ENCODE measurements at places on chromosomes 12 and 14. TPM values are rescaled to one million over a fixed set of nuclear protein-coding genes. Genes with fewer than 3 reads are reported as not detected.

The RPAP3 gene
- polyA plus RNA-seq: 51.3 TPM

The IFI27 gene
- 4.2 TPM for polyA plus RNA-seq

The ERP27 gene
- polyA plus RNA-seq: 21.8 TPM

The CNTN1 gene
- 56.5 TPM for polyA plus RNA-seq

The SRRM4 gene
- polyA plus RNA-seq: 0.03 TPM

The CCDC38 gene
- 0.35 TPM for polyA plus RNA-seq

DNA sequence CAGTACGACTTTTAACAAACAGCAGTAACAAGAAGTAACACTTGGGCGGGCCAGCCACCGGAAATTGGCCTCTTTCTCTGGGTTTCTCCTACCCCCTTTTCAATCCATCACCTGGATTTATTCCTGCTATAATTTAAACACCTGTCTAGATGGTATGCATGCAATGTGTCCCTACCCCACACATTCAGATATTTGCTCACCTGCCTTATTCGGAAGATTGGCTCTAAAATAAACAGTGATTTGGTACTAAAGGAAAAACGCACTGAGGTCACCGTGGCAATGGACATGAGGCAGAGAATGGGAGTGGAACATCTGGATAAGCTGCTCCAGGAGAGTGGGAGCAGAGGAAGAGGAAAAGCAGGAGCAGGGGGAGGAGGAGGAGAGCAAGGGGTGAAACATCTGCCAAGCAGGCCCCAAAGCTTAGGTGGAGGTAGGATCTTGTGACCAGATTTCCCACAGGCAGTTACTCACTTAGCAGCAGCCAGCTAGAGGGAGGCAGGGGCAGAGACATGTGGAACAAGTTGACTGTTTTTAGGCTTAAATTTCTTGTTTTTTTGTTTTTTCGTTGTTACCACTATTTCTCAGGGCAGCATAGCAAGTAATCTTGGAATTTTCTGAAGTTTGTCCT is 150.9 kb downstream of the TTLL5 start:
- no peak for DNase-seq

GRCh38 chr12:4444031-4444430 is 1.6 kb downstream of the FGF6 start:
- no peak for DNase-seq

GRCh38 chr14:79809849-79810612 is 401.3 kb downstream of the DIO2 start:
- DNase-seq: no peak

DNA sequence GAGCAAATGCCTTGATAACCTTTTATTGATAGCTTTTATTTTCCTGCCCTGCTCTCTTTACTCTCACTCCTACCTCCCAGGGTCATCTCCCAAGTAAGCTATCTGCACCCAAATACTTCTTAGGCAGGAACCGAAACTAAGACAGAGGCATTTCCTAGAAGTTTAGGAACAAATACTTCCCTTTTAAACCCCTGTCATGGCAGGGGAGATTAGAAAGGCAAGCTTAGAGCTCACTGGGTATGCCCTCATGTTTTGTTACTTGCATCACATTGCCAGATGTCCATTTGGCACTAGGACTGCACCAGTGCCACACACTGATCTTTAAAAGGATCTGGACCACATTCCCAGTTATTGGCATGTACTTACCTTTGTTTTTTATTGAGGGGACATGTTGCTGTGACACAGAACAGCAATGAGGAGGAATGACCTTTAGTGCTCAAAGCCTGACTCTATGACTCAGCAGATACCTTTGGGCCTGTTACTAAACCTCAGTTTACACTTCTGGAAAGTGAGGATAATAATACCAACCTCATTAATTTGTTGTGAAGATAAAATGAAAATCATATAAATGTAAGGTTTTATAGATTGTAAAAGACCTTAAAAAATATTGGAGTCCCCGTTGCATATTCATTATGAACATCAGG is 40.9 kb upstream of the MBIP start:
- DNase-seq: no peak

DNA sequence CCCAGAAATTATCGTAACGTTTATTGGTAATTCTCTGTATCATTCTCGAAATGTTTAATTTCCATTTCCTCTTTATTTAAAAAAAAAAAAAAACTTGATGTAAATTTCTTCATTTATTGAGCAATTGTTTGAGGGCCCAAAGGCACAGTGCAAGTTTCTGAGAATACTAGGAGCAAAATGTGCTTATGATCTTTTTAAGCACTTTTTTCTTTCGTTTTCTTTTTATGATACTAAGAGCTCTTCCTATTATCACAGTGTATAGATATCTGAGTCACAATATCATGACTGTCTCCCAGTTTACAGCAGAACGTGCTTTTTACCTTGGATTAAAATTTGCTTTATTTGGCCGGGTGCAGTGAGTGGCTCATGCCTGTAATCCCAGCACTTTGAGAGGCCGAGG is 5.6 kb downstream of the ATP2A2 start:
- no peak for DNase-seq

DNA sequence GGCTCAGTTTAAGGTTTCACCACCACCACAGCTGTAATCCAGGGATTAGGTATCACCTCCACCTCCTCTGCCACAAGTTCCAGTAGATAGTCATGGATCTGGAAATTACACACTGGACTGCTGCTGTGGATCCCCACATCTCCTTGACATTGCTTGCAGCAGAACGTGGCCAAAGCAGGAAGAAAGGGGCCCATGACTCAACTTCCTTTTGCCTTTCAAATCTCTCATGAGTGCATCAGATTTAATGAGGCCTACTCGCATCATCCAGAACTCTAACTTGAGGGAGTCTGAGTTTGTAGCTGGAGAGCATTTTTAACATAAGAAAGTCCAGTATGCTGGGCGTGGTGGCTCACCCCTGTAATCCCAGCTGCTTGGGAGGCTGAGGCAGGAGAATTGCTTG is 29.2 kb upstream of the TMED10 start:
- no peak for DNase-seq

- no peak for DNase-seq
Observed at GRCh38 chr12:102439426-102440405, 40.6 kb downstream of the IGF1 start.

DNA sequence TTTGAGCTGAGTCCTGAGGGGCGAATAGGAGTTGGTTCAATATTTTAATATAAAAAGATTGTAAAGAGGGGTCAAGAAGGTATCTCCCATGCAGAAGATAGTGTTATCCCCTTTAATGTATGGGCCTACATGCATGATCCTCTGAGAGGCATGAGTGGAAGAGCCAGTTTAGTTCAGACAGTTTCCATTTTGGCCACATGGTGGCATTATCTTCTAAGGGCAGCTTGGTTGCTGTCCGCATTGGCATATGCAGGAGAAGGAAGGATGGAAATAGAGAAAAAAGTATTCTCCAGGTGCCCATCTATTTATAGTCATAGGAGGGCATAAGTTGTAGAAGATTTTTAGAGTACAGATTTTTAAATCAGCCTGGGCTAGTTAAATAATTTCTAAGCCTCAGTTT is 5.4 kb downstream of the SAMD4A start:
- DNase-seq: no peak

- no peak for DNase-seq
Observed at GRCh38 chr14:65258391-65258790, 154.1 kb upstream of the FUT8 start.

DNA sequence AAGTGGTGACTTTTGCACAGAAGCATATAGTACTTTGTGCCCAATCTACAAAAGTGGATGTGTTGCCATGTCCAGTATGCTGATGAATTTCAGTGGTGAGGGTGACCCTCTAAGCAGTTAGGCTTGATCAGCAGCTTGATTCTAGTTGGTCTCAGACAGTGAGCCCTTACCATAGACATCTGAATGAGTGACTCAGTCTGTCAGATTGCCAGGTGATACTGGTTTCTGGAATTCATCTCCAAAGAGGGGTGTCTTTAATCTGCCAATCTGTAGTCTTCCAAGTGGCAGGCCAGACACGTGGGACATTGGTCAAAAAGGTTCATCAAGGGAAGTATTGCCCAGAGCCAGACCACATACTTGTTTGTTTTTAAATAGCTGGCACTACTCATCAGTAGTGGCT is 187.4 kb upstream of the SLC16A7 start:
- no peak for DNase-seq

DNA sequence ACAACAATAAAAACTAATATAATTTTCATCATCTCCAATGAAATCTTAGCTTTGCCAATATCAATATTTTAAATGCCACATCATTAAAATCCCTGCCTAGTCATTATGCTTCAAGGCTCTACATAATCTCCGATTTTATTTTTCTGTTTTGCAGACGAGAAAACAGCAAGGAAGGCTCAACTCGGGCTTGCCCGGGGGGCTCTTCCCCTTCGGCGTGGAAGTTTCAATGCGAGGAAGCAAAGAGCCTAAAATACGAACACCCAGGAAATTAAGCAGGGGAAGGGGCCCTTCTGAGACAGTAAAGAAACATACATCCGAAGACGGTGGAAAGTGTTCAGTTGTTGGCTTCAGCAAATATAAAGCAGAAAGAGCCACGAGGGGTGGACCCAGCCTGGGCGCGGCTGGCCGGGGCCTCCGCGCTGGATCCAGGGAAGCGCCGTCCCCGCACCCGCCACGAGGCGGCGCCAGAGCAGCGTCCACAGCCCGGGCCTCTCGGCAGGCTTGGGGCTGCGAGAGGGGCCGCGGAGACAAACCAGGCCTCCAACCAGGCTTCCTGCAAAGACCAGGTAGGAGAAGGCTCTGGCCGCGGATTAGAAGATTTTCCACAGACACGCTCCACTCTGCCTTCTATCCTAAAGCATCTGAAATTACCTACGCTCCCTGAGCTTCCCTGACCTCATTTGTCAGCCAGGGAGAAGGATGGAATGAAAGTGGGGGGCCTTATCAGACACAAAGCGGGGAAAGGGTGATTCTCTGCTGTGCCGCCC is 77.2 kb downstream of the SERPINA3 start:
- peak; percentile 44 for DNase-seq

DNA sequence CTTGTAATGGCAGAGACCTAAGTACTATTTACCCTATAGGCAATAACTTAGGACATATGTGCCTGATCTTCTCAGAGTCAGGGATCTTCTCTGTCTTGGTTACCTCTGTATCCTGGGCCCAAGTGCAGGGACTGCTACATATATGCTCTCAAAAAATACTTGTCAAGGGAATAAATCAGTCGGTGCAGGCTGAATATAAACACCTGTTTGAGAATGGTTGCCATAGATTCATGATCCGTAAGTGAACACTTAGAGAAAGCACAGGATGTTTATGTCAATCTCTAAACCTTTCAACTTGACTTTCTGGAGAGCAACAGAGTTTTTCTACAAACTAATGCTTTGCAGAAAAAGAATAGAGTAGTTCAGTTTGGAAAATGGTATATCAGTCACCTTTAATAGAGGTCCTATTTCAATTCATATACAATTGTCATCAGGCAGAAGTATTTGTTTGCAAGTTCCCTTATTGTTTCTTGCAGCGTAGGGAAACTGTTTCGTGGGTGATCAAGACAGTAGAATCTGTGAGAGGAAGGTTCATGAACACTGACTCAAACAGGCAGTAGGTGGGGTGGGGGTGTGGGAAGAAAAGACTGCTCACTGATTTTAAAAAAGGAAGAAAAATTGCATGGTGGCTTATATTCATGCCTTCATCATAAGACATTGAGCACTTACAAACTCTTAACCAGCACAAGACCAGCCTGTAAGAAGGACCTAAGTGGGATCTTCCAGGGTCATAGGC is 6.0 kb upstream of the UBE2N start:
- no peak for DNase-seq

DNA sequence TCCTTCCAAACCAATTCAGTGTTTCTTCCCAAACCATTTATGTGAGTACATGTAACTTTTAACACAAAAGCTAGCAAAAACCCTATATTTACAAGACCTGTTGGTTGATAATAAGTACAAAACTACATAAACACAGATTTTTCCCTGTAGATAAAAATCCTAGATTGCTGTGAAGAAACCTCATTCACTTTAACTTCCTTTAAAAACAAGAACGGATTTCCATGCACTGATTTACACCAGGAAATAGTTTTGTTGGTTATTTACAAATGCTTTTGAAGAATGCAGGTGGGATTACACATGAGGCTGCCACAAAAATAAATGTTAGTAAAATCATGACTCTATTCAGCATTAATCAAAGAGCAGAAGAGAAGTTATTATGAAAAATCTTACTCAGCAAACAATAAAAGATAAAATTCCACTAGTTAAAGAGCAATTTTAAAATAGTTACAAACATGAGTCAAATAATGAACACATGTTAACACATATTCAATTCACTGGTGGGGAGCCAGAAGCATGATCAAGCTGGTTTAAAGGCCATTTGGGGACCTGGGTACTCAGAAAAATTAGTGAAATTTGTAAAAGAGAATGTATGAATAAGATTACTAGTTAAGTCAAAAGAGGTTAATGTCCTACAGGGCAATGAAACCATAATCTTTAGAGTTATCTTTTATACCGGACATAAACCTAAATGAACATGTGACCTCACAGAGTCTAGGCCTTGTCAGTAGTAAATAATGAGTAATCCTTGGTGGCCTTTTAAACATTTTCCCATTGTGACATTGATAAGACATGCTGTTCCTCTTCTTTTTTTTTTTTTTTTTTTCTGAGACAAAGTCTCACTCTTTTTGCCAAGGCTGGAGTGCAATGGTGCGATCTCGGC is 79.9 kb downstream of the PHLDA1 start:
- no peak for DNase-seq

DNA sequence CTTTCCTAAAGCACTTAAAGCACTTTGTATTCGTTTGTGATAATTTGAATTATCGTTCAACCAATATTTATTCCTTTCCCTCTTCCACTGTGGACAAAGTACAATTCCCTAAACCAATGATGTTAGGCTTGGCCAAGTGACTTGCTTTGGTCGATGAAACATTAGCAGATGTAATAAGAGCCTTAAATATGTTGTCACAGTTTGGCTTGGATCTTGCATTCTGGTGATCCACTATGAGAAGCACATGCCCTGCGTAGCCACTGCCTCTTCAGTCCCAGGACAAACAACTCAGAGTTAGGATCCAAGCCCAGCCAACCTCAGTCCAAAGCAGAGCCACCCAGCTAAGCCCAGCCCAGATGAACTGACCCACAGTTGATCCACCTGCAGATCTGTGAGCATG is 8.4 kb upstream of the C12orf75 start:
- no peak for DNase-seq

DNA sequence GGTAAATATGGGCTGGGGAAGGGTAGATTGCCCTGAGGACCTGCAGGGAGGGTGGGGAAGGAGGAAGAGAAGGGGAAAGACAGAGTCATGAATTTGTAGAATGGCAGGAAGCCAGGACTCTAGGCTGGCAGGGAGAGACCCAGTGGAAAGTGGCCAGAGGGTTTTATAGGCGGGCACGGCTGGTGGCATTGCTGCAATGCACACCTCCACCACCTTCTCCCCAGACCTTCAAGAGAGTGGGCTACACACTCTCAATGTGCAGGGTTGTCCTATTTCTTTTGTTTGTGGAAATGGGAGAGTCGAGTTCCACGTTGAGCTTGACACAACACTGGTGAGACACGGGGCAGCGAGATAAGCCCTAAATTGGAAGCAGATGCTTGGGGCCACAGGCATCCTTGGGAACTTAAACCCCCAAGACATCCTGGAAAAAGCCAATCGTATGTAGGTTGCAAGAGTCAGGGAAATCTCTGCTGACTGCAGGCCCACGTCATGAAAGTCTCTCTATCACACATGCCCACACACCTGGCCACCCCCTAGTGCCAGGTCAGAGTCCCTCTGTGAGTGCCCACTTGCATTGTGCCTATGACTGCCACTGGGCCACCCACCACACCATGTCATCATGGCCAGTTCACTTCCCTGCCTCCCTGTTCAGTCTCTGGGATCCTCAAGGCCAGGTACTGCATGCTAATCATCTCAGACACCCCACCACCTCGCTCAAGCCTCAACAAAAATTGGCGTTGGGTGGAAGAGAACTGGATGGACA is 38.0 kb upstream of the BDKRB2 start:
- DNase-seq: no peak

- DNase-seq: no peak
Observed at GRCh38 chr14:44896275-44897040, 65.3 kb downstream of the KLHL28 start.

GRCh38 chr12:7433276-7433822 is 10.6 kb downstream of the CD163L1 start:
- no peak for DNase-seq

Data from right renal cortex interstitium (tissue), 3 donors.